Right lobe of liver (tissue), 6 donors: ENCODE measurements at places on chromosomes 11 and 22.

DNA sequence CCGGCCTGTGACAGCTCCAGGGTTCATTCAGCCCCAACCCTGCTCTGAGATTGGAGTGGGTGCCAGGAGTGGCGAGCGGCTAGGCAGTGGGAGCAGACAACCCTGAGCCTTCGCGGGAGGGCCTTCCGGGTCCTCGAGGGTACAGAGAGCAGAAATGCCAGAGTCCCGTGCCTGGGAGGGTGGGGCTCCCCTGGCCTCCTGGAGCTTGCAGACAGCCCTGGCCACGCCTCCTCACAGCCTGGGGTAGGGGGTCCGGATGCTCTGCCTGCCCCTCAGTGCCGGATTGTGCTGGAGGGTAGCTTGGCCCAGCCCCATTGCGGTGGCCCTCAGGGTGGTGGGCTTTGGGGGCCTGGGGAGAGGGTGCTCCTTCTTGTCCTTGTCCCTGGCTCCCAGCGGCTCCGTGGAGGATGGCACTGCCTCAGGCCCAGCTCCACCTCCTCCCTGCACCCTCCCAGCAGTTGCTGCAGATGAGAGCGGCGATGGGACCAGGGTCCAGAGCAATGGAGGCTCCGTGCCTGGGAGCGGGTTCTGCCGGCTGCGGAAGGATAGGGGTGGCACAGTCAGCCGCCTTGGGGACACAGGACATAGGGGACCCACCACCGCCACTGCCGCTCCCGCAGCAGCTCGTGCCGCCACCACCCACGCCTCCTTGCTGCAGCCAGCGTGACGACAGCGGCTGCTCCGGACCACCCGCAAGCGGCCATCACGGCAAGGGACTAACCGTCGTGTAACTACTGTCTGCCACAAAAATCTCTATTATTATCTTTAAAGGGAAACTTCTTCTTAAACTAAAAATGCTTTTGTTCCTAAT lies 34.9 kb upstream of the OR10G7 start:
- peak; percentile 31 for DNase-seq

- no peak for DNase-seq
These were observed 393.8 kb upstream of the SYN3 start for GRCh38 chr22:33451866-33452469.

- no peak for DNase-seq
These were observed 8.1 kb downstream of the DIXDC1 start for GRCh38 chr11:111945198-111945597.

- no peak for DNase-seq
These were observed 79.0 kb downstream of the TTC28 start for GRCh38 chr22:28600546-28601143.

- no peak for DNase-seq
These were observed 1310.3 kb downstream of the BRD1 start for GRCh38 chr22:48517039-48518030.

DNA sequence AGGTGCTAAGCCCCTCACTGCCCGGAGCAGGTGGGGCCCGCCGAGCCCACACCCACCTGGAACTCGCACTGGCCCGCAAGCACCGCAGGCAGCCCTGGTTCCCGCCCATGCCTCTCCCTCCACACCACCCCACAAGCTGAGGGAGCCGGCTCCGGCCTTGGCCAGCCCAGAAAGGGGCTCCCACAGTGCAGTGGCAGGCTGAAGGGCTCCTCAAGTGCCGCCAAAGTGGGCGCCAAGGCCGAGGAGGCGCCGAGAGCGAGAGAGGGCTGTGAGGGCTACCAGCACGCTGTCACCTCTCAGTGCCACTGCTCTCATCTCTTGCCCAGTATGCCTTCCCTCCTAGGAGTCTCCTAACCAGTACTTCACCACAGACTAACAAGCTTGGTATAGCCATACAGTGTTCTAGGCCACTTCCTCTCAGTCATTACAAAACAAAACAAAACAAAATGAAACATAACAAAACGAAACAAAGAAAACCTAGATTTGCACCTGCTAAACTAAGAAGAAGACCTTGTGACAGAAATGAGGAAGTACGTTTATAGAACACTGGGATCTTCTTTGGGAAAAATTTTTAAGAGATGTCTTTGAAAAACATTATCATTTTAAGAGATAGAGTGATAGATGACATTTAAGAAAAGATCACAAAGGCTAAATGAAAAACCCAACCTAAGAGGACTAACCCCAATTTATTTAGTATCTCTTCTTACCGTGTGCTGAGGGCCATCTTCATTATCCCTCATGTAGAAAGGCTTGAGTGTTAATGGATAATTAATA lies 47.7 kb upstream of the GAB2 start:
- peak; percentile 22 for DNase-seq

DNA sequence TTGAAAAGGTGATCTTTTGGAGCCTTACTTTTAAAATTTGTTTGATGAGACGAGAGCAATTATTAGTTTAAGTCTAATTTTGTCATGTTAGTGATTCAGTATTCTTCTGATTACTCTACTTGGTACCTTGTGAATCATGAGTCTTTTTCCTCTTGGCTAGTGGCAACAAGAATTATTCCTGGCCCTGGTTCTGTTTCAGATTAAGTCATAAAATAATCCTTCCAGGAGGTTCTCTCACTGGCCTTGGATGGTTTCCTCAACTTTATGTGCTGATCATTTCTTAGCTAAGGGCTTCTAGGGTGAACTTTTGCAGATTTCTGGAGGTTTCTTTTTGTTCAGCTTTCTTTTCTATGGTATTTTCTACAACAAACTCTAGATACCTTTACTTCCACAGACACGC lies 741.8 kb upstream of the LUZP2 start:
- DNase-seq, result no peak

DNA sequence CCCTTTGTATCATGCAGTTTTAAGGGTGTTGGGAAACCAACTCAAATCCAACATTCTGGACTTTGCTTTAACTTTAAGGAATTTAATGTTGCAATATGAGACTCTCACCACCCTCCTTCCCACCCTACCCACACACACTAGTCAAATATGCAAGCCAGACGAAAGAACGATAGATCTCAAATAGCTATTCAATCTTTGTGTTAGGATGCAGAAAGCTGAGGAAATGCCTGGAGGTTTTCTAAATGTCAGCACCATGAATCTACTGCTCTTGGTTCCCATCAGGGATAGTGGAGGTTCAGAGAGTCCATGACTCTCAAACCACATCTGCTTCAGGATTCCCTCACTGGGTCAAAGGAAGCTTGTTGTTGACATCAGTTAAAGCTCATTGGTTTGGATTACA lies 33.7 kb downstream of the EXPH5 start:
- no peak for DNase-seq

DNA sequence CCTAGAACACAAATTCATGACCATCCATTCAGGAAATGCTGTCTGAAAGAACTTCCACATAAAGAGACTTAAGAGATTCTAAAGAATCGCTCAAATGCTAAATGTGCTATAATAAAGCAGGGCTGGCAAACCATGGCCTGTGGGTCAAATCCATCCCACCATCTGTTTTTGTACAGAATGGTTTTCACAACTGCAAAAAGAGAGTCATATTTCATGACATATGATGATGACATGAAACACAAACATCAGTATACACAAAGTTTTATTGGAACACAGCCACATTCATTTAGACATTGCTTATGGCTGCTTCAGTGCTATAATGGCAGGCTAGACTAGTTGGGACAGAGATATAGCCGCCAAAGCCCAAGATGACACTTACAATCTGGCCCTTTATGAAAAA lies 85.1 kb downstream of the RRAS2 start:
- no peak for DNase-seq

DNA sequence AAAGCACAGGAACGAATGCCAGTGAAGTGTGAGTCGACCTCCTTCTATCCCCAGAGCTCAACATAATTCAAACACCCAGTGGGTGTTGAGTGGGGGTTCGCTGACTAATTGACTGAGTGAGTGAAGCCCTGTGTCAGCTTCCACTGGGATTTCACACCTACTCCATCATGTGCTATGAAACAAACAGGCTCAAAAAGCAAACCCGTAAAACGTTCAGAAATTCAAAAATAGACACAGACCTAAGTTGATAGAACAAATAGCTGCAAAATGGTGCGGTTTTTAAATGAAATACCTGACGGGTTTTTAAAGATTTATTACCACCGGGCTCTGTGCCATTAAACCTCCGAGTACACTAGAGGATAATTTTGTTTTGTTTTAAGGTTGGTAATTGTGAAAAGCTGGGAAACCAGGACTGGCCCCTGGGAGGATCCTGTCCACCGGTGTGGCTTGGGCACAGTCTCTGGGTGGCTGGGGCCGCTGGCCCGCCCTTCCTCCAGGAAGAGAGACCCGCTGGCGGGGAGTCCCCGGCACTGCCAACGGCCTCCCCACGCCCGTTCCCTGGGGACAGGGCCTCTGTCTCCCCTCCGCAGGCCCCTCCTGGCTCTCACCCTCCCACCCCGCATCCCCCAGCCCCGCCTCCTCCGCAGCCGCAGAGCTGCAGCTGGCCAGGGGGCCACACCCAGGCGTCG lies 13.6 kb downstream of the KCNJ5 start:
- no peak for DNase-seq

GRCh38 chr11:12186701-12187100 lies 76.3 kb downstream of the MICAL2 start:
- DNase-seq, result no peak

- peak; percentile 79 for DNase-seq
These were observed 37.9 kb upstream of the PRR5 start for GRCh38 chr22:44664149-44664548.

DNA sequence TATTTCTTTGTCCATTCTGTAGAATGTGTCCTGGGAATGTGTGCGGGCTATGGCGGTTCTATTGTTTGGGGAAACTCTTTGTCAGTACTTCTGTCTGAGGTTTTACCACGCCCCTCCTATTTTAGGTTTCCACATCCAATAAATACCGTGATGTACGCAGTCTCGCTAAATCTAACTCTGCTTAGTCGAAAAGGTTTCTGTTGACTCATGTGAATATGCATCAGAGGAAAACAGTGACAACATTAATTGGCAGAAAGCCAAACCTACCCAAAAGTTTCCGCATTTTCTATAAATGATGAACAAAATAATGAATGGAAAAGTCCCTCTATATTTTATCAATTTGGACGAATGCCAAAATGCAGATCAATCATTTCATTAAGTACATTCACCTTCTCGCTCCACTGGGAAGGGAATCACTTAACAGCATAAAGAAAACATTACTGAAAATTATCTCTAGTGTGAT lies 143.4 kb downstream of the MAML2 start:
- DNase-seq, result no peak

GRCh38 chr11:22471385-22471784 lies 133.2 kb downstream of the SLC17A6 start:
- DNase-seq, result no peak

DNA sequence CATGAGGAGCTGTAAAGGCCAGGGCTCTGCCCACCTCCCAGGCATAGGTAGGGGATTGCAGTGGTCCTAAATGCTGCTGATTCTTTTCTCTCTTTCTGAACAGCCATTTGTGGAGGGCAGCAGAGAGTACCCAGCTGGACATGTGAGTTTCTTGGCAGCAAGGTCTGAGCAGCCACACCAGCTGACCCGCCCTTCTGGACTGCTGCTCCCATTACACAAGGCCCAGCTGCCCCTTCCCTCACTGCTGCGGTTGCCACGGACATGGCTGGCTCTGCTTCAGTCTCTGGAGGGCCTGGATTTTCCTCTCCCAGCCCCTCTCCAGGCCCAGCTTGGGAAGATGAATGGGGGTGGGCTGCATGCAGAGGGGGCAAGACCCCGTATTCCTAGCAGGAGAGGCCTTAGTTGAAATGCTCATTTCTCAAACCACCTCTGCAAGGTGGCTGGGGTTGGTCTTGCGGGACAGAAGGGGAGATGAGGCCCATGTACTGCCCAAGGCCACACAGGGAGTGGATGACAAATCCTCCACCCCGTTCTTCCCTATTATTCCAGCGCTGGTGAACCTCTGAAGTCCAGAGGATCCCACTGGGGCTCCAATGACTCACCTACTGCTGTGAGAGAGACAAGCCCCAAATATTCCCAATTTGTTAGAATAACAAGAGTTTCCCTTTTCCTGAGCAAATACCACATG lies 4.6 kb downstream of the LGALS12 start:
- peak; percentile 91 for DNase-seq

DNA sequence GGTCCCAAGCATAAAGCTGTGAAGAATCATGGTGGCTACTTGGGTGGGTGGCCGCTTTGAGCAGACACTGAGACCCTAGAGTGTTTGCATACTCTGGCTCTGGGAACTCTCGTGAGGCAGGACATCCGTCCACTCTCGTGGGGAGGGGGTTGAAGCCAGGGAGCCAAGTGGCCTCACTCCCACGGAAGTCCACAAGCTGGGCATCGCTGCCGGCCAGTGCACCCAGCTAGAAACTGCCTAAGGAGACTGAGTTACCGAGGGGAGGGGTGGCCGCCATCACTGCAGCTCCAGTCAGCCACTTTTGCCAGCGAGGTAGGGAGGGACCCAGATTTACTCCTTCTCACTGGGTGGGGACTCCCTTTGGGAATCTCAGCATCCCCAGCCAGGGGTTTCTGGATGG lies 20.5 kb downstream of the MRGPRX2 start:
- DNase-seq, result peak; percentile 40

- DNase-seq, result no peak
These were observed 17.5 kb upstream of the OR10W1 start for GRCh38 chr11:58285483-58286040.

GRCh38 chr11:3902441-3902840 lies 47.0 kb downstream of the STIM1 start:
- no peak for DNase-seq

GRCh38 chr11:112160091-112160848 lies 3.6 kb downstream of the IL18 start:
- DNase-seq, result no peak

GRCh38 chr11:17915500-17916143 lies 97.2 kb downstream of the SERGEF start:
- no peak for DNase-seq

DNA sequence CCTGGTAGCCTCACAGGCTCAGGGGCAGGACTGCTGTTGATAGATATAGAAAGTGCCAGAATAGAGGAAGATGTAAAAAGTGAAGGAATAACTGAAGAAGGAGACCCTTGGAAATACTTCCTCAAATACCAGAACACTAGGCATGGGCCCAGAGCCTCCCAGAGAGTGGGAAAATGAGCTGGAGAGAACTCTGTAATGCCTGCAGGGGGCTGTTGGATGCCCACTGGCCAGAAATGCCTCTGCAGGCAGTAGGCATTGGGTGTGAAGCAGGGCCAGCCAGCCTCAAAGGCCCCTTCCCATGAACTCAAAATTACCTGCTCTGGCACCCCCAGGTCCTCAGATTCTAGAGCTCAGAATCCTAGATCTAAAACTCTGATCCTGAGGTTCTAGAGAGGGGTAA lies 15.1 kb downstream of the P2RY2 start:
- no peak for DNase-seq

DNA sequence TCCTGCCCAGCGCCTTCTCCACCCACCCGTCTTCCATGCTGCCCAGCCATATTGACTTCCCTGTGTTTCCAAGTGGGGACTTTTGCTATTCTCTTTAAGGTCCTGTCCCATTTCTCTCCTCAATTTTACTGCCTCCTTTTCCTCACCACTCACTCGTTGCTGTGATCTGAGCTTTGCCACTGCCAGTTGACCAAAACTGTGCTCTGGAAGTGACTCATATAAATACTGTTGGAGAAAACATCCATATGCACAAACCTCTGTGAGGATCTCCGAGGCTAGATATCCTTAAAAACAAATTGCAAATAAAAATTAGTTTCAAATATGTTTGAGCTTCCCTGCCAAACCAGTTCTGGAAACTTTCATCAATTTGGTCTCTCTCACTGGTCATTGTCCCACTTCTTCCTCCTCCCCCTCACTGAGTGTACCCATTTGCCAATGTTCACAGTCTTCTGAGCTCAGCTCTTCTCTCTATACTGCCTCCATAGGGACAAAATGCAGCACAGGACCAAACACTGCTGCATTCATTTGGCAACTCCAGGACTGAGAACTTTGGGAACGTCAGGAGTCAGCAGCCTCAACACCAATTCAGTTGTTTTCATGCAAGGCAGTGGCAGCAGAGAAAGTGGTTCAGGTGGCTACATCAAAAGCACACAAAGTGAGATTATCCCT lies 34.0 kb upstream of the MMP13 start:
- no peak for DNase-seq

- DNase-seq, result no peak
These were observed 6.8 kb upstream of the SAA1 start for GRCh38 chr11:18259259-18259658.
